Activated T-helper 1 cell treated with anti-CD3 and anti-CD28 coated beads, Interleukin-2, amount 50 U/mL, for 16 hours (primary cell): ENCODE measurements at places on chromosomes 2 and 18.

DNA sequence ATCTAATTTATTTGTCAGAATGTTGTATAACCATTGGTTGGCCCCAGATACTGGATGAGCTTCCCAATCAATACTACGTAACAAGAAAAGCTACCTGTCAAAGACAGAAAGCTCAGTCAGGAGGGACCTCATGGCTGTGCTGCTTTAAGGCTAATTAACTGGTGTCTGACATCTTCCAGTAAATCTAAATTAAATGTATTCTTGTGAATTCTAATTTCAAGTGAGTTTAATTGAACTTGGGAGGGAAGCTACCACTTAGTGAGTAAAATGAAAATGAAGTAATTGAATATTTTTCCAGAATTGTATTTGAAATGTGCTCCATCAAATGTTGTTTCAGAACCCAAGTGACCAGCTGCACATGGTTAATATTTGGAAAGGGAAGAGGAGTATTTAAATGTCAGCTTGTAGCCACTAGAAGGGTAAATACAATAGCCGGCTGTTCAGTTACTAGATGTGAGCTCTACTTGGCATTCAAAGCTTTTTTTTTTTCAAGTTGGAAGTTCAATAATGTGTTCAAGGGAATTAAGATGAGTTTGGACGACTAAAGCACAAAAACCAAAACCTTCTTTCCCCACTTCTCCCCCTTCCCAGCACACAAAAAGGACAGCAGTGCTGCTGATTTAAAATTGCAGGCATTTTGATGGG, 62.0 kb downstream of the GPR39 start:
- no peak for DNase-seq

DNA sequence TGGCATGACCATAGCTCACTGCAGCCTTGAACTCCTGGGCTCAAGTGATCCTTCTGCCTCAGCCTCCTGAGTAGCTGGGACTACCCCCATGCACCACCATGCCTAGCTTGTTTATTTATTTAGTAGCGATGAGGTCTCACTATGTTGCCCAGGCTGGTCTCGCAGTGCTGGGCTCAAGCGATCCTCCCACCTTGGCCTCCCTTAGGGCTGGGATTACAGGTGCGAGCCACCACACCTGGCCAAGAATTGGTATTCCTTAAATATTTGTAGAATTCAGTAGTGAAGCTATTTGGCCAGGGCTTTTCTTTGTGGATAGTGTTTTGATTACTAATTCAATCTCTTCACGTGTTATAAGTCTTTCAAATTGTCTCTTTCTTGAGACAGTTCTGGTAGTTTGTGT, 56.0 kb downstream of the ODC1 start:
- DNase-seq: no peak

DNA sequence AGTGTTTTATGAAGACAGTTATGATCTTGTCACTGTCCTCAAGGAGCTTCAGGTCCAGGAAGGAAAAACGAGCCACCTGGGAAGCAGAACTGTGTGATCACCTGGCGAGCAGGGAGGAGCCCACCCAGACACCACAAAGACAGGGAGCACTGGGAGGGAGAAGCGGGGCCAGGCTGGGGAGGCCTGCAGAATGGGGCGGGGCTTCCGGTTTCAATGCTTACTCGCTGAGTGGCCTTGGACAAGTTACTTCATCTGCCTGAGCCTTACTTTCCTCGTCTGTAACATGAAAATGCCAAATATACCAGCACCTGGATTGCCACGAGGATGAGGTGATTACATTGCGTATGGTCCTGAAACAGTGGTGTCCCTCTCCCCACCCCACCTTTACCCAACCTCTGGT, 227.5 kb downstream of the ANKRD30B start:
- no peak for DNase-seq

GRCh38 chr2:163626639-163627109, 109.1 kb downstream of the FIGN start:
- no peak for DNase-seq

DNA sequence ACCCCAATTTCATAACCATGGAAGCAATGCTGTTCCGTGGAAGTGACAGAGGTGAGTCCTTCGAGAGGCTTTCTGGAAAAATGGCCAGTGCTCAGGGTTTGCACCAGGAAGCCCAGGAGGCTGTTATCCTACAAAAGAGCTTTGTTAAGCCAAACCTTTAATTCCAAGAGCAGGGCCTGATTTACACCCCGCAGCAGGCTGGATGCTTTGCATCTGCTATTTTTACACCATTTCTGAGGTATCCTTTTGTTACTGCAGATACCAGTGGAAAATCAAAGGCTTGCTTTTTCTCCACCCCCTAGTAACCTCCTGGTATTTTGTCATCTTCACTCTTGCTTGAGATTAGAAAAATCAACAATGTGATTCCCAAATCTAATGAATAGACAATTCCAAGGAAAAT, 380.6 kb downstream of the SOX11 start:
- DNase-seq: no peak

DNA sequence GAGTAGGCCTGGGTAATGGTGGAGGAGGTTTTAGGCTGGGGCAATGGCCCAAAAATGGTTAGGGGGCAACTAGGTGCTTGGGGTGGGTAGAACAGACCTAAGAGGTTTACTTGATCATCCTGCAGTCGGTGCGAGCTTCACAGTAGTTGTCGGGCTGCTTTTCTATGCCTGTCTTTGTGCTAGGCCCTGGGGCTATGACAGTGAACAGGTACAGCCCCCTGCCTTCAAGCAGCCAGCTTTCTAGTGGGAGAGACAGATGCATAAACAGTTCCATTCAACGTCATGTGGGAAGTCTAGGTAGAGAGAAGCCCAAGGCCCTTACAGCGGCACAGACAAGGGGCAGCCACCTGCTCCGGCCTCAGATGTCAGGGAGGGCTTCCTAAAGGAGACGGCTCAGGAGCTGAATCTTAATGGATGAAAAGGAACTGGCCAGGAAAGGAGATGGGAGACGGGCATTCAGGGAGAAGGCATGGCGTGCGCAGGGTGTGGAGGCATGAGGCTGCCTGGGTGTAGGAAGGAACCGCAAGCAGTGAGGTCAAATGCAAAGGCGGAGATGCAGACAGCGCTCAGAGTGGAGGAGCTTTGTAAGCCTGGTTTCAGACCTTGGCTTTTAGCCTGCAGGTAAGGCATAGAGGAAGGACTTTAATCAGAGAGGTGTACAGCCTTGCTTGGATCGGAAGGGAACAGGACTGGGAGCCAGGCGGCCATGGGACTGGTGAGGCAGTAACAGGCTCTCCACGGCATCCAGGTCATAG, 6.0 kb downstream of the CTIF start:
- DNase-seq: no peak

DNA sequence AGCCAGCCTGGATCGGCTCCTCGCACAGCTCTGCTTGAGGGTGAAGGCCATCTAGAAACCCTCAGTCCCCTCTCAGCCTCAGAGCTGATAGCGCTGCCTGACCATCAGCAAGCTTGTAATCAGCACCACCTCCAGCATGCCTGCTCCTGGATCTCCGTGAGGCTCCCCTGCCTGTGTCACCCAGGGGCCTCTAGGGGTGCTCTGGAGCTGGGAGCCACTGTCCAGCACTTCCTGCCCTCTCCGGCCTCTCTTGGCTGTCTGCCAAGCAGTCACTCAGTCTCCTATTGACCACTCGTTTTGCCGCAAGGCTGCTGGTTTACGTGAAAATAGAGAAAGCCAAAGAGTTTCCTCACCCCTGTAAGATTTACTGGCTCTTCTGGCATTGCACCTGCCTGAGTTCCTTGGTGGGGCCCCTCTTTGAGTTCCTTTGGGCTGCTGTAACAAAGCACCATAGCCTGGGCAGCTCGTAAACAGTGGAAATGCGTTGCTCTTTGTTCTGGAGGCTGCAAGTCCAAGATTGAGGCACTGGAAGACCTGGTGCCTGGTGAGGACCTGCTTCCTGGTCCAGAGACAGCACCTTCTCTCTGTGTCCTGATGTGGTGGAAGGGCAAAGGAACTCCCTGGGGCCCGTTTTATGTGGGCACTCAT, 17.9 kb downstream of the CAPN10 start:
- no peak for DNase-seq

- DNase-seq: no peak
Measured at GRCh38 chr2:28447943-28448792, 47.7 kb upstream of the PLB1 start.
